SK-MEL-5 (cell line): ENCODE measurements at places on chromosomes 6 and 20. TPM values are rescaled to one million over a fixed set of nuclear protein-coding genes. Genes with fewer than 3 reads are reported as not detected.

DNA sequence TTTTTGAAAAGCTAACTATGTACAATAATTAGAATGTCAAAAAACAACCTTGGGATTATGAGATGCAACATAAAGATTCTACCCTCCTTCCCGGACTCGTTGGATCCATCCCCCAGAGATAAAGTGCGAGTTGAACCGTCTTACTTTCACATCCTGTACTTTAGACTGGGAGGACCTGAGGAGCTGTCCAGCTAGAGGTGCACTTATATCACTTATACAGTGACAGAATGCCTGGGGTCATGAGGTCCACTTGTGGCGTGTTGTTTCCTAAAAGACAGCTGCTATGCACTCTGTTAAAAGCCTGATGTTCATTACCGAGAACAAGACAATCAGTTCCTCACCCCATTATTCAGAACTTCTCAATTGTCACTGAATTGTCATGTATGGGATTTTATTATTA lies 2.1 kb downstream of the CDS2 start:
- no peak for DNase-seq

DNA sequence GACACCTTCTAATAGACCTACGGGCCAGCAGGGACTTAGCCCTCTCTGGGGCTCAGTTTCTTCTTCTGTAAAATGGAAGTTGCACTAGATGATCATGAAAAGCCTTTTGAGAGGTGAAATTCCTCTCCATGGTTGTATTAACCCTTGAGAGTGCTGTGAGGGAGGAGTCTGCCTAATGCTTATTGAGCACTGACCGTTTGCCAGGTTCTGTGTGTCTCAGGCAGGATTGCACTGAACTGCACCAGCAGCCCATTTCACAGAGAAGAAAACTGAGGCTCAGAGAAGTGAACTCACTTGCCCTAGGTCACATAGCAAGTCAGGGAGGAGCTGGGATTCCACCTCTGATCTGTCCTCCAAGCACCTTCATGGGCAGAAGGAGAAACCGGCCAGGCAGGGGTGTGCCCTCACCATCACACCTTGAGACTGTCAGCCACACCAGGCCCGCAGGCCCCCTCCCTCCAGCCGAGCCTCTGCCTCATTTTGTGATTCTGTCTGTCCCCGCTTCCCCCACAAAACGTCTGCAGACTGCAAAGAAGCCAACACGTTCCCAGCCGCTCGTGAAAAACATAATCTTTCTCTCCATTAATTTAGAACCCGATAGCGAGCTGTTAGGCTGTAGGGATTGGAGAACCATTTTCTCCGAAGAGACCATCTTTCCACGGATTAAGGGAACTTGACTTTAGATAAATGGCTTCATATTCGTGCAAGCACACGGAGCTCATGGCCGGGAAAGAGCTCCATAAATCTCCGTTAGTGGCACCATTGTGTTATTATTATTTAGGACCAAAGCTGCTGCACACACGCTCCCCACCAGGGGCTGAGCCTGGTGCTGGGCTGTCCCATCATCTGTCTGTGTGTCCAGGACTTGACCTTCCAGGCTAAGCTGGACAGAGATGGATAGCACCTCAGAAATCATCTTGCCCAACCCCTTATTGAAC lies 46.0 kb downstream of the KIAA1755 start:
- DNase-seq = no peak

DNA sequence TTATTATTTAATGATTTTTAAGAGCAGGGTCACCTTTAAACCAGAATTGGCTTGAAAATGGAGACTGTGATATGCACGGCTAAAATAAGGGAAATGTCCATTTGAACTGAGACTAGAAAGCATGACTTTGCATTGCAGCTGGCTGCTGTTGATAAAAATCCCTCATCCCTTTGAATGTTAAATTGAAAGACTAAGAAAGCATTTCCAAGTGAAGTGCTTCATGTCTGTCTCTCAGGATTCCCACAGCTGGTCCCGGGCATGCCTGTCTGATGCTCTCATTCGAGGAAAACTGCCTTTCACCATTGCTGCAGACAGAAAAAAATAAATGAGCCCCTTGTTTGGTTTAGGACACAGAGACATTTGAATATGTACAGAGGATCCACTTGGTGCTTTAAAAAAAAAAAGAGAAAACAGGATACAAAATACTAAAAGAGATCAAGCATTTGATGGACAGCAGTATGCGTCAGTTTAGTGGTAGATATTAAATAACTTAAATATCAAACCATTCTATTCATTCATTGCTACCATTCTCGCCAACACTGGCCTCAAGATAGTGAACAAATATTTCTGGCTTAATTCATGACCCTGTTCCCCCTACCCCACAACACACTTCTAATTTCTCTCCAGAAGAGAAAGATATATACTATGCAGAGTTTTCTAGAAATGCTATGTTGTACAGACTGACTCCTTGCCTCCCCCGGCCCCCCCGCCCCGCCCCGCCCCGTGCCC lies 55.0 kb downstream of the TBC1D7 start:
- no peak for DNase-seq

- DNase-seq = no peak
Measured at GRCh38 chr6:40722553-40723258, 135.5 kb upstream of the LRFN2 start.

DNA sequence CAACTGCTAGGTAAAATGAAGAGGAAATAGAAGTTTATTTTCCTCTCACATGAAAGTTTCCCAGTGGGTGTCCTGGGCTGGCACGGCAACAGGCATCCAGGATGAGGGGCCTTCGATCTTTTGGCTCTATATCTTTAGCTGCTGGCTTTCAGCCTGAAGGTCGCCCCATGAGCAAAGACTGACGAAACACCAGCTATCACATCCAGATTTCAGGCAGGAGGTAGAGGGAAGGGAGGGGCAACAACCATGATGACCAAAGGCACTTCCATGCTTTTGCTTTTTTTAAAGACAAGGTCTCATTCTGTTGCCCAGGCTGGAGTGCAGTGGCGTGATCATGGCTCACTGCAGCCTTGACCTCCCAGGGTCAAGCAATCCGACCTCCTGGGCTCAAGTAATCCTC lies 387.9 kb downstream of the RNGTT start:
- no peak for DNase-seq

DNA sequence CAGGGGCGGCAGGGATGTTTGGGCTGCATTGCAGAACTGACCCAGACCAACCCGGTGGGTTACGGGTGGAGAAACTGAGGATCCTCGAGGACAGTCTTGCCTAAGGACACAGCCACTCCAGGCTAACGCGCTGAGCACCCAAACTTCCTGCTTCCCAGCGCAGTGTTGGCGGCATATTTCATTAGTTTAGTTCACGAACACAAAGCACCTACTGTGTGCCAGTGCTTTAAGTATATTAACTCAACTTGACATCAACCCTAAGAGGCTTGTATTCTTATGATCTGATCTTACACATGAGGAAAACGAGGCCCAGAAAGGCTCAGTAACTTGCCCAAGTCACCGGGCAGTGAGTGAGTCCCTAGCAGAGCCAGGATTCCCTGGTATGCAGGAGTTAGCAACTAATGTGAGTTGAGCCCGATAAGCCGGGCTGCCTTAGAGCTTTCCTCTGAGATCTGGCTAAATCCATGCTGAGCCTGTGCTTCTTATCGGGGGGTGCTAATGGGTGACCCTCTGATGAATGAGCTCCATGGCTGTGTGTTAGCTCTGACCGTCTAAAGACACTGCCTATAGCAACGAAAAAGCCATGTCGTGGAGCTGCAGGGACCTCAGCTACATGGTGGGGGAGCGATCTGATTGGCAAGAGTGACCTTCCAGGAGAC lies 92.7 kb downstream of the CD40 start:
- no peak for DNase-seq

GRCh38 chr6:23420659-23421350 lies 705.2 kb upstream of the NRSN1 start:
- DNase-seq = no peak

- DNase-seq = no peak
Measured at GRCh38 chr6:19713984-19714383, 123.2 kb upstream of the ID4 start.

- no peak for DNase-seq
Measured at GRCh38 chr20:35087791-35088190, 4.8 kb downstream of the TRPC4AP start.

DNA sequence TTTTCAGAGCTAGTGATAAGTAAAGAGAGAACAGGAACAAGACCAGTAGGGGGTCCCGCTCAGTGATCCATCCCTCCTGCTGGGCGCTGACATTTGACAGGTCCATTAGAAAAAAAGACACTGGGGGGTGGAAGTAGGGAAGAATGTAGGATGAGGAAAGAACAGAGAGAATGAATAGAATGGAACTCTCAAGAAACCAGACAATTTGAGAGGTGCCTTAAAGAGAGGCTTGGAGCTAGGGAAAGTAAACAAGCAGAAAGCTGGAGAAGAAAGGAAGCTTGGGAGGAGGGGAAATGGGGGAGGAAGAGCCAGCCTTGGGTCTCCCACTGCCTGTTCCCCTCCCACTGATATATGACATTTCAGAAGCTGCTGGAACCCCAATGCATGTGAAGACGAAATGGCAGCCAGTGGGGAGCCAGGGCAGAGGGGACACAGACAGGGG lies 8.4 kb downstream of the GABBR1 start:
- no peak for DNase-seq

- DNase-seq = no peak
Measured at GRCh38 chr6:130913120-130913519, 85.9 kb downstream of the SMLR1 start.

DNA sequence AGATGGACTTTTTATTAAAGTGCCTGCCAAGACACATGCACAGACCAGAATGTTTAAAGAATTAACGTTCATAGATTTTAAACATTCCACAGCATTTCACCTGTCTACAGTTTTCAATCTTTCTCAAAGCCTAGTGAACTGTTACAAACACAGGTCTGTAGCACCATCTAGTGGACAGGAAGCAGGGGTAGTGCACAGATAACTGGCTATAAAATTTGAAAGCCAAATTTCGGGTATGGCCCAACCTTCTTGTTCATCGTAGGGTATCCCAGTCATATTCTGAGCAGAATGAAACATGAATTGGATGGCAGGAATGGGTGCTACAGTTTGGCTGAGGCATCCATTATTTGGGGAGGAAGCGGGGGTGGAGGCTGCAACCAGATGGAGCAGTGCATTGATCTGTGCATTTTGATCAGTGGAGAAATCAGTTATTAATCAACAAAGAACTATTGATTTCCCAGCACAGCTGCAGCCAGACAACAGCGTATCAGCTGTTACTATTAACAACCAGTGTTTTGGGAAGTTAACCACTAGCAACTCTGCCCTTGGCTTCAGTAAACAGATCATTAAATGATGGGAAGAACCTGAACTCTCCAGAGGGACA lies 56.1 kb upstream of the B3GAT2 start:
- peak; percentile 75 for DNase-seq

DNA sequence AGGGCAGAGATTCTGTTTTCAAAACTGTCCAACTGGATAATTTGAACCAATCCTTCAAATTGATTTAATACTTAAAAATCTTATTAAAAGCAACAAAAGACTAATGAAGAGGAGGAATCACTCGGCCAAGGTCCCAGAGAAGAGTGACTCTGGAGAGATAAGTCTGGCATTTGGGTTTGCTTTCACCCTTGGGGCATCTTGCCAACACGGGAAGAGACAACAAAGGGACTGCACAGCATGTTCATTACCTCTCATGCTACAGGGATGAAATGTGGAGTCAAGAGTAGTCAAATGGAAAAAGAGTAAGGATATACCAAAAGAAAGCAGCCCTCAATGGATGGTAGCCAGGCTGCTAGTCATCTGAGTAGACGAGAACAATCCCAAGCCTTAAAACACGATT lies 68.2 kb downstream of the KHDRBS2 start:
- no peak for DNase-seq

- DNase-seq = no peak
Measured at GRCh38 chr6:37694259-37694658, 3.4 kb downstream of the MDGA1 start.

GRCh38 chr6:106546691-106547414 lies 82.4 kb downstream of the RTN4IP1 start:
- no peak for DNase-seq

DNA sequence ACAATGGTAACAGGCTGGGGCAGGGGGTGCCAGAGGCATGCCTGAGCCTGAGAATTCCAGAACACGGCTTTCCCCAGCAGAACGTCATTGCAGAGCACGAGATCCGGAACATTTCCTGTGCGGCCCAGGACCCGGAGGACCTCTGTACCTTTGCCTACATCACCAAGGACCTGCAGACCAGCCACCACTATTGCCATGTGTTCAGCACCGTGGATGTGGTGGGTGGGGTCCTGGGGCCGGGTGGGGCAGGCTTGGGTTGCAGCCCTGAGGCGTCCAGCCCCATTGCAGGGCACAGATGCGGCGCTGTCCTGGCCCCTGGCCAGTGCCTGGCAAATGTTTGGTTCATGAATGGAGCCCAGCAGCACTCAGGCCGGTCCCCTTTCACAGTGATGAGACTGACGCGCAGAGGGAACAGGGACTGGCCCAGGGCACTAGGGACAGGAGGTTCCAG lies 57.1 kb downstream of the TCP11 start:
- no peak for DNase-seq

GRCh38 chr20:63657937-63658748 lies at the start of gene RTEL1:
Gene RTEL1, plus strand, starts transcription at chr20:63658312. Its CDS starts 1,091 bp downstream, at chr20:63659403.
- peak; percentile 91 for DNase-seq

GRCh38 chr6:33787954-33788693 lies 806 bp downstream of the LEMD2 start:
- DNase-seq = peak; percentile 76

DNA sequence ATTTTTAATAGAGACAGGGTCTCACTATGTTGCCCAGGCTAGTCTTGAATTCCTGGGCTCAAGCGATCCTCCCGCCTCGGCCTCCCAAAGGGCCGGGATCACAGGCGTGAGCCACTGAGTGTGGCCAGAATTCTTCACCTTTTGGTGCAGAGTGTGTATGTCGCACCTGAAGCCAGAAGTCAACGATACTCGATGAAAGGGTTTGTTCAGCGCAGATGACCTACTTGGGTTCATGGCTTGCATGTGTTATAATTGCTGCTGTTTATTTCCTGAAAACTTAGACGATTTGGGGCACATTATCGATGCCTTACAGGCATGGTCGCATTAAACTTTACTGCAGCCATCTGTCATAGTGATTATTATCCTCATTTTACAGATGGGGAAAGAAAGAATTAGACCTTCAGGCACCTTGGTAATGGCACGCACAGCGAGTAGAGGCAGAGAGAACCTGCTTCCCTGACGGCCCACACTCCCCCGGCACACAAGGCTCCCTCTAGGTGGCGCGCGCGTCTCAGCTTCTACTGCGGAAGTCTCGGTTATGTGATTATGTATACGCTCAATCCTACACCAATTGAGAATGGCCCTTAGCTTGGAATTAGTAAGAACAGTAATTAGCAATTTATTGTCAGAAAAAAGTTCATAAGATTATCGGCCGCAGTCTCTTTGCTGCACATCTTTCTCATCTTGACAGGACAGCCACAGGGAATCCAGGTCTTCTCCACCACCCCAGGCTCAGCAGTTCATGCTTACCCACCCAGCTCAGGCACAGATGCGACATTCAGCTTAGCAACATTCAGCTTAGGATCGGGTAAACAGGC lies 212.8 kb upstream of the PROKR2 start:
- DNase-seq = peak; percentile 88

The GPSM3 gene
- total RNA-seq = 3.3 and 5.4 TPM in 2 replicates

The DEF6 gene
- 0.45 and 0.71 TPM in 2 replicates for total RNA-seq

The PHACTR3 gene
- total RNA-seq = not detected in 2 replicates

The PPP1R16B gene
- total RNA-seq = 0.56 and 0.69 TPM in 2 replicates

The COL9A1 gene
- 3.6 and 7.0 TPM in 2 replicates for total RNA-seq

The SMLR1 gene
- total RNA-seq = not detected in 2 replicates

The MATN4 gene
- 0.42 and 0.59 TPM in 2 replicates for total RNA-seq

The ACSS2 gene
- total RNA-seq = 35.7 and 38.9 TPM in 2 replicates

The MAS1 gene
- not detected in 2 replicates for total RNA-seq

The TGM3 gene
- total RNA-seq = not detected in 2 replicates

The SNAP25 gene
- 0.05 TPM in 1 of 2 replicates, not detected in the other for total RNA-seq

The PTCRA gene
- 6.2 and 9.7 TPM in 2 replicates for total RNA-seq

The POU3F2 gene
- total RNA-seq = 6.3 and 6.9 TPM in 2 replicates
